Thoracic aorta (tissue), 2 donors: ENCODE measurements at places on chromosomes 4 and X.

- no peak for DNase-seq
Measured at GRCh38 chr4:85496933-85497332, 22.0 kb downstream of the ARHGAP24 start.

- no peak for DNase-seq
Measured at GRCh38 chr4:151415978-151416377, 7.0 kb downstream of the FHIP1A start.

- no peak for DNase-seq
Measured at GRCh38 chr4:92970996-92971395, 667.2 kb downstream of the GRID2 start.

DNA sequence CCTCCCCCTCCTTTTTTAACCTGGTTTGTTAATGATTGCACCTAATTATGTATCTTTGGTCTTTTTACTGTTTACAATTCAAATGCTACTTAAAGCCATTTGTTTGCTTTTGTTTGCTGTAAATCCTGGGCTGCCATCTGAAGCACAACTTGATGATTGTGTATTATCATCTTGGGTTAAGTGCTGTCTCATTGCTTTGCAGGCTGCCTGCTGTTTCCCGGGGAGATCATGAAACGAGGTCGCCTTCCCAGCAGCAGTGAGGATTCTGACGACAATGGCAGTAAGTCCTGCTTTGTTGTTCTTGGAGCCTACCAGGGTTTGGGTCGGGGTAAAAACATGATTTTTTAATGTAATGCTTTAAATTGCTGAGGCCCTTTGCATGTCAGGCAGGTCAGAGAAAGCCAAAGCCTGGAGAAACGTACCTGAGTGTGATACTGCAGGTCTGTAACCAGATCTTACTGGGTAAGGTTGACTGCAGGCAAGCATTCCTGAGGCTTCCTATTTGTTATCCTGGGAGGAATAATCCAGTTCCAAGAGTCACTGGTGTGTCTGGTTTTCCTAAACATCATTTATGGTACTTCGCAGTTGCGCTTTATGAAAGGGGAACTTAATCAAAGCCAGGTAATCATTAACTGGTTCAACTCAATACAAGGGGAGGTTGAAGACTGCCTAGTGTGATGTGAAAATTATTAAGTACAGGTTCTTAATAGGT is 22.2 kb downstream of the JADE1 start:
- no peak for DNase-seq

DNA sequence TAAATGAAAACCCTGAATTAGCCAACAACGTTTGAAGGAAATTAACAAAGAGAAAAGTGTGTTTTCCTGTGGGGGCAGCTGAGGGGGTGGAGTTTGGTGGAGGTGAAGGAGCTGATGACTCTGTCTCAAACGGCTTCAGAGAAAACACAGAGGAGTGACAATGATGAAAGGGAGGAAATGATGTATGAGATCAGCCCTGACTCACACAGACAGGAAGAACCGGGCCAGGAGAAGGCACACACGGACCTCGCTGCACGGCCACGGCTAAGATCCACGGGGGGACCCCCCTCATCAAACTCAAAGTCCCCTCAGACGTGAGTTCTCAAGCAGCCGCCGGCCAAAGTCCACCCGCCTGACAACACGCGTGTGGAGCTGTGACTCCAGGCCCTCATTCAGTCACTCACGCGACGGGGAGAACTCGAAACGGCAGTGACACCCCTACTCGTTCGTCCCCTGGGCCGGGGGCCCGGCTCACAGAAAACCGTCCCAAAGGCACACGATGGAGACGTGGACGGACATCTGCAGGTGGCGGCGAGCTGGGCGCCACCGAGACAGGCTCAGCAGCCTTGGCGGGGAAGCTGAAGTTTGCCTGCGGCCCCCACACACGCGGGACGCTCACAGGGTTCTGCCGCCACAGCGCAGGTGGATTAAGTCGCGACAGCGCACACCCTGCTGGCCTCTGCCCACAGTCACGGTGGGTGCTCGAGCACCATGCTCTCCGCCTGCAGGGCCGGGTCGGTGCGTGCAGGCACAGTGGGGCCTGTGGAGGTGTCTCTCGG is 28.8 kb downstream of the PPP2R3B start:
- DNase-seq: no peak

GRCh38 chrX:155923200-155923599 is 42.1 kb downstream of the VAMP7 start:
- DNase-seq: no peak

- DNase-seq: no peak
Measured at GRCh38 chr4:98641376-98641775, 17.0 kb downstream of the TSPAN5 start.

DNA sequence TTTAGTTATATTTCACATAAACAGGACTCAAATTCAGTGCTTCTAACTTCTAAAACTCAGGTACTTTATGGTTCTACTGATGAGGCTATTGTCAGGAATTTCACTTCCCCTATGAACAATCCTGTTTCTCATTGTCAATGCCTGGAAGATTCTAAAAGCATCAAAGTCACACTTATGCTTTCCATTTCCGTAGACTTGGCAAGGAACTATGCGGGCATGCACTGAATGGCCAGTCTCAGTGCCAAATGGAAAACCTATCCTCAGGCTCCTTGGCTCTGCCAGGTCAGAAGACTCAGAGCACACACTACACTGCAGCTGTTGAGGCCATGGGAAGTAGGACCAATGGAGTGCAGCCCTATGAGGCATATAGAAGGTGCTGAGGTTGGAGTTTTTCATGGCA is 97.0 kb upstream of the PTPN13 start:
- DNase-seq: no peak

DNA sequence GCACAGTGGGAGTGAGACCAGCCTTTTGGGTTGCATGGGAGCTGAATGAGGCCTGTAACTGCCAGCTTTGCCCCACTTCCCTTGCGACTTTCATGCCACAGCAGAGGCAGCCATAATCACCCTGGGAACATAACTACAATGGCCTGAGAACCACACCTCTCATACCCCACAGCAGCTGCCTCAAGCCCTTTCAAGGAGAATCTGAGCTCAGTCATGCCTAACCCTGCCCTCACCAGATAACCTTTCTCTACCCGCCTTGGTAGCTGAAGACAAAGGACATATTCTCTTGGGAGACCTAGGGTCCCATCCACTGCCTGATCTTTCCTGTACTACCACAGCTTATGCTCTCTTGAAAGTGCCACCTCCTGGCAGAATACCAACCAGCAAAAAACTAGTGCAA is 599.9 kb upstream of the IGFBP7 start:
- no peak for DNase-seq

- no peak for DNase-seq
Measured at GRCh38 chr4:71498625-71499024, 159.8 kb downstream of the SLC4A4 start.

GRCh38 chr4:26692014-26692726 is 108.3 kb downstream of the TBC1D19 start:
- no peak for DNase-seq

- DNase-seq: no peak
Measured at GRCh38 chr4:140082391-140082755, 71.6 kb downstream of the MAML3 start.

- DNase-seq: no peak
Measured at GRCh38 chrX:46244451-46244850, 300.8 kb downstream of the ZNF674 start.

DNA sequence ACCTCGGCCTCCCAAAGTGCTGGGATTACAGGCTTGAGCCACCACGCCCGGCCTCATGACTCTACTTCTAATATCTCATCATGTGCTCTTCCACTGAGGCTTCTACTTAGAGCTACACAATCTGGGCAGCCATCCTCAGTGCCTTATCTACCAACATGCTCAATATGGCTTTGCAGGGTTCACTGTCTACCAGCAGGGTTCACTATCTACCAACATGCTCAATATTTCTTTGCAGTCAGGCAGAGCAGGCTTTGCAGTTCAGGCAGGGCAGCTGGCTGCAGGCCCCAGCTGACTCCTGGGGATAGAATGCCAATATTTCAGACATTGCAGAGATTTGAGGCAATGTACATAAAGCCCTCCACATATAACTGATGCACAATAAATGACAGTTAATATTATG is 47.5 kb downstream of the PKD2 start:
- DNase-seq: no peak

DNA sequence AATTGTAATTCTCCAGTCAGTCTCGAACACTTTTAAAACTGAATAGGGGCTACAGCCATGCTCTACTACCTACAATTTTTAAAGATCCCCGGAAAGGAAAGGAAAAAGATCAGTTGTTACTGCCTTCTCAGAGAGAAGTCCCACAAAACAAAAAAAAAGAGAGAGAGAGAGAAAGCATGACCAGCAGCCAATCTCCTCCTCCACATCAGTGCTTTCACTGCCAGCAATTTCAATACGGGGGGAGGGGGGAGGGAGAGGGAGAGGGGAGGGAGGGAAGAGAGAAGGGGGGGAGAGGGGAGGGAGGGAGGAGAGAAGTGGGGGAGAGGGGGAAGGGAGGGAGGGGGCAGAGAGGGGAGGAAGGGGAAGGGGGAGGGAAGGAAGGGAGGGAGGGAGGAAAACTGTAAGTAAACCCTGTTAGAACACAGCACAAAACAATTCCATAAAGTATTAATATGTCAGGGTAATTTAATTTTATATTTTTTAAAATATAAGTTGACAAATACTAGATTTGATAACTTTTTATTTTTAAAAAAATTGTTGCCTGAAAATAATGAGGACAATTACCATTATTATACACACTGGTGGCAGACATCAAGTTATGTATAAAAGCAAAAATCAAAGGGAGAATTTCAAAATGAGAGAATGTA is 108.0 kb downstream of the LRBA start:
- DNase-seq: no peak

- no peak for DNase-seq
Measured at GRCh38 chr4:87445964-87446363, 23.6 kb downstream of the NUDT9 start.

GRCh38 chrX:6384371-6384770 is 150.5 kb downstream of the VCX3A start:
- DNase-seq: no peak

GRCh38 chrX:125998432-125998831 is 167.7 kb downstream of the DCAF12L2 start:
- no peak for DNase-seq

DNA sequence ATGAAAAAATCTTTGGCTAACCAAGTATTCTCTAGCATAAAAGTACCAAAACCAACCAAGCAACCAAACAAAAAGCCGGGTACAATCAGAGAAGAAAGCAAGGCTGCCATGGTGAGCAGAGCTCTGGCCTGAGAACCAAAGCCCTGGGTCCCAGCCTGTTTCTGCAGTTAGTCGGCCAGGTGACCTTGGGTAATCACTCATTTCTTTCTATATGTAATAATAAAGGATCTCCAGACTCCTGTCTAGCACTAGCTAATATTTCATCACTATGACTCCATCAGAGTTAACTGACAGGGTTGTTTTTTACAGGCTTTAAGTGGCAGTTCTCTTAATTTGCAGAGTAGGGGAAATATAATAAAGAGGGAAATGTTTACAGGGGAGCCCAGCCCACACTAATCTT is 34.0 kb upstream of the RASGEF1B start:
- DNase-seq: no peak

DNA sequence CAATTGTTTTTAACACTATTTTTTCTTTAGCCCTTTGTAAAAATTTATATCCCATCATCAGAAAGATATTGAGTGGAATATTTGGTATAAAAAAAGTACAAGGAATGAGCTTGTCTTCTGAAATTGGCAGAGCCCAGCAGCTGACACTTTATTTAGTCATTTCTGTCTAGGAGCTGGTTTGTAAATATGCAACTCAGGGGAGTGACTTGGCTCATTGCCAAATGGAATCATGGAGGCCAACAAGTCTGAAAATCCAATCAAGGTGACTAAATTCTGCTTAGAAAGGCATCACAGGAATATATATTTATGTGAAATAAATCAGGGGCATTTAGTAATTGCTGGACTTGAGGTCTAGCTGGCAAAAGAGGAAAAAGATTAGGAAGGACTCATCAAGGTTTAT is 74.4 kb downstream of the OTC start:
- no peak for DNase-seq

- no peak for DNase-seq
Measured at GRCh38 chrX:123570011-123570590, 162.8 kb downstream of the THOC2 start.

DNA sequence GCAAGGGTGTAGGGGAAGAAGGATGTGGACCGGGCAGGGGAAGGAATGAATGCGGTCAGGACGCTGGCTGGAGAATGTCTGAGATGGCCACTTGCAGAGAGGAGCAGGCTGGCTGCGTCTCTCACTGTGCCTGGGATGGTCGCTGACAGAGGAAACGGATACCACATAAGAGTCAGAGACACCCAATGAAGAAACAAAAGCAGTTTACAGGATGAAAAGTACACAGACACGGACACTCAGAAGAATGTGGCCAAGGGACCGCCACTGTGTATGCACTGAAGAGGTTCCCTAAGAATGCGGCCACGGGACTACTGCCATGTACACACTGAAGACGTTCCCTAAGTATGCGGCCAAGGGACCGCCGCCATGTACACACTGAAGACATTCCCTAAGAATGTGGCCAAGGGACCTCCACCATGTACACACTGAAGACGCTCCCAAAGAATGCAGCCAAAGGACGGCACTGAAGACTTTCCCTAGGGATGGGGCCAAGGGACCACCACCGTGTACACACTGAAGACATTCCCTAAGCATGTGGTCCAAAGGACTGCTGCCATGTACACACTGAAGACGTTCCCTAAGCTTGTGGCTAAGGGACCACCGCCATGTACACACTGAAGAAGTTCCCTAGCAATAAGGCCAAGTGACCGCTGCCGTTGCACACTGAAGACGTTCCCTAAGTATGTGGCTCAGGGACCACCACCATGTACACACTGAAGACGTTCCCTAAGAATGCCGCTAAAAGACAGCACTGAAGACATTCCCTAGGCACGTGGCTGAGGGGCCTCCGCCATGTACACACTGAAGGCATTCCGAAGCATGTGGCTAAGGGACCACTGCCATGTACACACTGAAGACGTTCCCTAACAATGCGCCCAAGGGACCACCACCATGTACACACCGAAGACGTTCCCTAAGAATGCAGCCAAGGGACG is 32.2 kb downstream of the DHRSX start:
- no peak for DNase-seq

- no peak for DNase-seq
Measured at GRCh38 chr4:137923494-137923893, 318.7 kb downstream of the SLC7A11 start.

- DNase-seq: no peak
Measured at GRCh38 chr4:125826801-125827695, 512.3 kb downstream of the FAT4 start.

DNA sequence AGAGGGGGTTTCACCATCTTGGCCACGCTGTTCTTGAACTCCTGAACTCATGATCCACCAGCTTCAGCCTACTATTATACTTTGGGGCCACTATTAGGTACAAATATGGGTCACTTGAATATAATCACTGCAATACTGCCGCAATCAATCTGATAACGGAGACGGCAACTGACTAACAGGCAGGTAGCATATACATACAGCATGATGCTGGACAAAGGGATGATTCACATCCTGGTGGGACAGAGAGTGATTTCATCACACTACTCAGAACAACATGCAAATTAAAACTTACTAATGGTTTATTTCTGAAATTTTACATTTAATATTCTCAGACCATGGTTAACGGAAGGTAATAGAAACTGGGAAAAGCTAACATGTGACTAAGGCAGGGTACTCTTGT is 10.9 kb downstream of the LRBA start:
- DNase-seq: no peak

- DNase-seq: no peak
Measured at GRCh38 chr4:86895692-86896488, 3.7 kb upstream of the C4orf36 start.
